ENCODE measurements at places on chromosomes 11 and 22.

- no peak for DNase-seq
Observed at GRCh38 chr11:103792981-103793468, 243.4 kb upstream of the DDI1 start.

DNA sequence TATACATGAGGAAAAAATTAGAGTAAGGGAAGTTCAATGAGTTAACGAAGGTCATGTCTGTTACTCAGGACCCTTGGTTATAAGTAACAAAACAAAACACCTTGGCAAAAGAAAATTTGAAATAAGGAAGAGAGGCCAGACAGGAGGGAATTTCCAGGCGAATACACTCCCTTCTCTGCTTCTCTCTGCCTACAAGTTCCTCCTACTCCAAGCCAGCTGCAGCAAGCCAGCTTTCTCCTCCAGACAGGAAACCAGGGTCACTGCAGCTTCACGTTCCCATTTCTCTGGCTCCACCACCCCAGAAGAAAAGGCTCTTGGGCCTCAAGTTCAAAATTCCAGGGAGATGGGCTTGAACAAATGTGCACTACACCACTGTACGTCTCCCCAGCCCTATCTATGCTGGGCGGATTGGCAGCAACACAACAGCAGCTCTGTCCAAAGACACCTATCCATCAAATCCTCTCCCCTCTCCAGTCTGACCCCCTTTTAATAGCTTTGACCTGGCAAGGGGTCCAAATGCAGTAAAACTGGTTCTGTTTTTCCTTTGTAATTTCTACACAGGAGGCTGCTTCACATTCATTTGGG lies 27.7 kb downstream of the SMCO4 start:
- no peak for DNase-seq

DNA sequence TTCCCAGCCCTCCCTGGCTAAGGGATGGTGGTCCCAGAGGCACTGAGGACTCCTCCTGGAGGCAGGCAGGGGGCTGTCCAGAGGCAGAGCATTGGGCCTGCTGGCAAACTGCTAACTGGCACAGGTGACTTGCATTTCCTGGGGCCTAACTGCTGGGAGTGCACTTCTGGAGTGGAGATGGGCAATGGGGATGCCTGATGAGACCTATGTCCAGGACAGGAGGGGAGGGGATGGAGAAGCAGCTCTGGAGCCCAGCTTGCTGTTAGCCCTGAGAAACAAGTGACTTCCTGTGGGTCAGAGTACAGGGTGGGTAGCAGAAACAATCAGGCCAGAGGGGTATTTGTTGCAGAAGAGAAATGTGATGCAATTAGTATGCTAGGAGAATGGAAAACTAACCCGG lies 253.2 kb downstream of the ST3GAL4 start:
- no peak for DNase-seq

- DNase-seq = no peak
Observed at GRCh38 chr11:31582697-31583096, 73.1 kb downstream of the ELP4 start.

DNA sequence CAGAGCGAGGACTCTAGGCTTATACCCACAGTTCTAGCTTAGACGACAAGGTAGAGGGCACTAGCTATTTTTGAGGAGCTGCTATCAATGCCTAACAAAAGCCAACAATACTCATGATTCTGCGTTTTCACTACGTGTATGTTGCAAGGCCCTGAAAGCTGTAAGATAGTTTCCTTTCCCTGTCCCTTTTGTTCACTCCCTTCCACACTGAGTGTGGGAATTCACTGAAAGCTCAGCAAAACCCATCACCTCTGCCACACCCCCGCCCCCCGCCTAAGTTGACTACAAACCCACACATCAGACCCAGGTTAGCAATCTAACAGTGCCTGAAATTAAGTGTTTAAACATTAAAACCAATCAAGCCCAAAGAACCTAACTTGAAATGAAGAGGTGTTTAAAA lies 6.2 kb upstream of the LDLRAD3 start:
- DNase-seq = no peak

DNA sequence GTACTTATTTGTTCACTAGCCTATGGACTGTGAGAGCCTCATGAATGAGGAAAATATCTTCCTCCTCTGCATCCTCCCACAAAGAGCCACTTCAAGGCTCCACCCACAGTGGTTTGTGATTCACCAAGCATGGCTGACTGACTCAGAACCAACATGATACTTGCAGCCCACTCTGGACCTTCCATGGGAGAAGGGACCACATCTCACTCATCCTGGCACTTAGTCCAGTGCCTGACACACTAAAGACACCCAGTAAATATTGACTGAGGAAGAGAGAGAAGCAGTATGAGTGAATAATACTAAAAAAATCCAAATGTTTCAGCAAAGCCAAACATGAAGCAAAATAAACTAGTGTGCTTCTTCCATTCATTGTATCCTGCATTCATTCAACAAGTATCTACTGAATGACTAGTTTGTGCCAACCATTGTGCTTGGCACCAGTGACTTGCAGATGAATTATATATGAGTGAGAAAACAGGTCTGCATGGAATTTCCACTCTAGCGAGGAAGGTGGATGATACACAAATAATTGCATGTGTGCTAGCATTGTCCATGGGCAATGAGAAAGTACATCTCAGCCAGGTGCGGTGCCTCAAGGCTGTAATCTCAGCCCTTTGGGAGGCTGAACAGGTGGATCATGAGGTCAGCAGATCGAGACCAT lies 54.9 kb upstream of the BLID start:
- DNase-seq = no peak

DNA sequence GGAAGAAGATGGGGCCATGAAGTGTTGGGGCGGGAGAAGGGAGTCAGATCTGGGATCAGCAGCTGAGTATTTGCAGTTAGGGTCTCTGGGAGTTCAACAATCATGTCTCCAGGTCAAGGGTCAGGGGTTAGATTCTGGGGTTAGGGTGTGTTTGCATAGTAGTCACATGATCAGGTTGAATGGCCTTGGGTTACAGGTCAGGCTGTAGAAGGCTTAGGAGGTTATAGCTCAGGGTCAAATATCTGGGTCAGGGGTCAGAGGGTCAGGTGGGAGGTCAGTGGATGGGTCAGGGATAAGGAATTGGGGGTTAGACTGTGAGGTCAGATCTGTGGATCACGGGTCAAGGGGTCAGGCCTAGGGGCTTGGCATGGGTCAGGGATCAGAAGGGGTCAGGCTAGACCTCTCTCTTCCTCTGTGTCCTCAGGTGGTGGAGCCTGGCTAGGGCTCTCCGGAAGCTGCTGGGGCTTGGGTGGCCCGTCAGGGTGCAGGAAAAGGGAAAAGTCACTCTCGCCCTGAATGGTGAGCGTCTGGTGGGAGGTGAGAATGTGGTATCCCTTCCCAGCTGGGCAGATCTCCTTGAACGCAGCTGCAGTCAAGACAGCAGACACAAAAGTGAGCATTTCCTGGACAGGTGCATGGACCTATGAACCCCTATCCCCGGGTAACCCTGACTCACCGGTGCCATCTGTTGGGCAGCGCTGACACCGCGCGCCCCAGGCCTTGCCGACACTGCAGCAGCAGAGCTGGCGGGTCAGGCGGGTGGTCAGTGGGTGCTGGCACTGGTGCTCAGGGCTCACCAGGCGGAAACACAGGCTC lies 6.4 kb downstream of the LTBP3 start:
- DNase-seq = no peak

Measured in foreskin melanocyte (primary cell).